ENCODE measurements at places on chromosomes 12 and 14. TPM values are rescaled to one million over a fixed set of nuclear protein-coding genes. Genes with fewer than 3 reads are reported as not detected.

Gene SERPINA9
- total RNA-seq = not detected

Gene RAD52
- 9.7 TPM for total RNA-seq

Gene KRT6B
- not detected for total RNA-seq

Gene KLHL33
- total RNA-seq = 0.33 TPM

Gene CLEC4C
- not detected for total RNA-seq

Gene MSI1
- 1.1 TPM for total RNA-seq

All from adrenal gland (tissue), 19 donors.